ENCODE measurements at places on chromosomes 7 and 10.

DNA sequence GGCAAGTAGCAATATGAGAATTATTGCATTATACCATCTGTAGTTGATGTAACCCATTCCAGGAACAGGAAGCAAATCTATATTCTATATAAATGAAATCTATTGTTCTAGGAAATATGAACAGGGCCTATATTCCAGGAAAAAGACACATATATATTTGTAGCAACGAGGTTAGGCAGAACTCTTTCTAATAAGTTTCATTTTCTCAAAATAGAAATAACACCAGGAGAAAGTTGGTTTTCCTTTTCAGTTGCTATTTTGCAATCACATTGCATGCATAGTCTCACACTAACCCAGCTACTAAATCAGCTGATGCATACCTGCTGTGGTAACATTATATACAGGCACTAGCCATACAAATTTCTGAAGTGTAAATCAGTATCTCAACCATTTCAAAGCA is 6.2 kb upstream of the IFIT2 start:
- DNase-seq = no peak

DNA sequence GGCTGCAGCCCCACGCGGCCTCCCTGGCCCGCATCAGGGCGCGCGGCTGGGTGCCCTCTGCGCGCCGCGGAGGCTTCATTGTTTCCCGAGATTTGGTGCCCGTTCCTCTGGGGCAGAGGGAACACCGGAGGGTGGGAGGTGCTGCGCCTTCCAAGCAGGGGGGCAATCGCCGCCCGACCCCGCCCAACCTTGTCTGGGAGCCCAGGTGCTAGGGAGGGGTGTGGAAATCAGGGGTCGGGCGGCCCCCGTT is 1.0 kb upstream of the NRP1 start:
- DNase-seq = no peak

GRCh38 chr10:10797513-10797912 is 220.2 kb upstream of the CELF2 start:
- no peak for DNase-seq

DNA sequence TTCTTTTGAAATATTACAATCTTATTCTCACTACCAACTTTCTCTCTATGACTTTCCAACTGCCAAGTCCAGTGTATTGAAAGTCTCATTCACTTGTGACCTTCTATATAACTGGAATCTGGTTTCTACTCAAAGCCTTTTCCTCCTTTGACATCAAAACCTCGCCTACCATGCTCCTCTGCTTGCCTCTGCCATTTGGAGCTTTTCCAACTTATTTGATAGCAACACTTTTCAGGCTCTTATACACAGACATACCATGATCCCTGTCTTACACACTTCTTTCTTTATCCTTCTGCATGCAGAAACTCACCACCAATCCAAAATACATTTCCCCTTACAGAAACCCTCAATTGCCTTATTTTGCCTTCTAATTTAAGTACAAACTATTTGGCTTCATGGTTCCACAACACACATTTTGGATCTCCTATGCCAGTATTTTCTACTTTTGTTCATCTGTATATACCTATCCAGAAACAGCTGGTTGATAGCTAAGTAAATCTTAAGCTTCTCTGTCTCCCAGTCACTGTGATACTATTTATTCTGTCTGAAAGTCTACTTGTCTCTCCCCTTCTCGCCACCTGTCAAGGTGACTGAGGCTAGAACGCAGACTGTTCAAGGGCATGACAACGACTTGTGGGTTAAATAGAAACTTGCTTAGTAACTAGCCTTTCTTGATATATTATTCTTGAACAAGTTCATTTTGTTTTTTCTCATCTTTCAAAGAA is 22.4 kb downstream of the GNG11 start:
- DNase-seq = no peak

GRCh38 chr7:23539494-23539907 is 7.7 kb upstream of the TRA2A start:
- DNase-seq = no peak

All from activated naive CD4-positive, alpha-beta T cell treated with anti-CD3 and anti-CD28 coated beads, Interleukin-2, amount 50 U/mL, for 72 hours (primary cell).